ENCODE measurements at places on chromosomes 7 and 10.

GRCh38 chr10:117651121-117651520 is 108.6 kb downstream of the EMX2 start:
- no peak for DNase-seq

DNA sequence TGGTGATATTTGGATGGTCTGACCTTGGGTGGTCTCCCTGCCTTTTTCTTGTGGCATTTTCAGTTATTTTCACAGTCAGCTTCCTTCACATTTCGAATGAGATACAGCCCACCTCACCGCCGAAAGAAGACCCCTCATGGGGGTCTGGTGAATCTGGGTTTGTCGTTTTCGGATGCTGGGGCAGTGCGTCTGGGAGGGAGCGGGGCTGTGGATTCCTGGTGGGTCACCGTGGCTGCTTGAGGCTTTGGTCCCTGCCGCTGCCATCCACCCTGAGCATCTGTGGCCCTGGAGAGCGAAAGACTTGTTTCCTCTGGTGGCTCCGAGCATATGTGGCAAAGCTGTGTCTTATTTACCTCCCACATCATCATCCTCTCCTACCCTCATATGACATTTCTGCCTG is 43.1 kb downstream of the LHPP start:
- no peak for DNase-seq

DNA sequence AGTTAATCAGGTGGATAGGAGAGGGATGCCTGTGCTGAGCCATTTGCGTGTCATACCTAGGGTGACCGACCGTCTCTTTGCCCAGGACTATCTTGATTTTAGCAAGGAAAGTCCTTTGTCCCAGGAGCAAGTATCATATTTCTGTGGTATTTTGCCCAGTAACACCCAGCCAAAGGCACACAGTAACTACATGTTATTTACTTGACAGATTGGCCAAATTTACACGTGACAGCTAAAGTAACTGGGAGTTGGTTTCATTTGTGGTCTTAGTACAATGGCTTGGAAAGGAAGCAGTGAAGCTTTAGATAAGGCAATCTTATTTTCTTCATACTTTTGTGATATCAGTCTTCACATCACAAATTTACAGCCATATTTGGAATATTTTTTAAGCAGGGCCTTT is 142.1 kb downstream of the JCAD start:
- no peak for DNase-seq

DNA sequence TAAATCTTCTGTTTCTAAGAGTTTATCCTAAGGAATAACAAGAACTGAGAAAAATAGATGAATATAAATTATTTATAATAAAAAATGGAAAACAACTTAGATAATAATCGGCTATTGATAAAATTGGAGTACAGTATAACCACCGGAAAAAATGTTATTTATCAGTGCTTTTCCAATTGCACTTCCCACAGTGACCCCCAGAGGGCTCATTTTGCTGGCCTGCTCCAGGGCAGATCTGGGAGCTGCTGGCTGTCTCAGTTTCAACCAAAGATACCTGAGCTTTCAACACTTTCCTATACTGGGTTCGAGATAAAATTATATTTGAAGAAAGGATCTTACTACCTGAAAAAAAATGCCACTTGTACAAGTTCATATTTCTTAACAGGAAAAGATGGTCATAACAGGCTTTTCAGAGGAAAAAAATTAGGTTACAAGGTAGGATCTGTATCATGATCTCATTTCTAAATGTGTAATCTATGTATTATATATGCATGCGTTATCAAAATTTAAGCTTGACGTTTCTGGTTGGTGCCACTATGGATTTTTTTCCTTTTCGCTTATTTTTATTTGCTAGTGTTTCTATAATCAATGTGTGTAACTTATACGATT is 165.7 kb downstream of the NPSR1 start:
- peak; percentile 67 for DNase-seq

GRCh38 chr10:114342976-114343375 is 61.3 kb downstream of the AFAP1L2 start:
- no peak for DNase-seq

DNA sequence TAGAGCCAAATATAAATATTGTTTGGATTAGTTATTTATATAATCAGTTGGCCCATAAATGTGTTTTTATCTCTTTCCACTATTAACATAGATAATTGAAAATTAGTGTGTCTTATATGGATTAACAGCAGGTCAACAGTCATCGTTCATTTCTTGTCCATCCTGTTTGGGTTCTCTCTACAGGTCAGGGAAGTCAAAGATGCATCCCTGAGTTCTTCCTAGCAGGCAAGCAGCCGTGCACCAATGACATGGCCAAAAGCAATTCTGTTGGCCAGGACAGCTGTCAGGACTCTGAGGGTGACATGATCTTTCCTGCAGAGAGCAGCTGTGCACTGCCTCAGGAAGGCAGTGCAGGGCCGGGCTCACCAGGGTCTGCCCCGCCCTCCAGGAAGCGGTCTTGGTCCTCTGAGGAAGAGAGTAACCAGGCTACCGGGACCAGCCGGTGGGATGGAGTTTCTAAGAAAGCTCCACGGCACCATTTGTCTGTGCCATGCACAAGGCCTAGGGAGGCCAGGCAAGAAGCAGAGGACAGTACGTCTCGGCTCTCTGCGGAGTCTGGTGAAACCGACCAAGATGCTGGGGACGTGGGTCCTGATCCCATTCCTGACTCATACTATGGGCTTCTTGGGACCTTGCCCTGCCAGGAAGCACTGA is 15.9 kb downstream of the FBH1 start:
- DNase-seq = no peak

- DNase-seq = no peak
Measured at GRCh38 chr7:68362745-68363518, 1235.3 kb upstream of the AUTS2 start.

- DNase-seq = no peak
Measured at GRCh38 chr10:49488056-49488717, 50.7 kb downstream of the ERCC6 start.

- DNase-seq = no peak
Measured at GRCh38 chr7:6228361-6229229, 43.8 kb downstream of the CYTH3 start.

GRCh38 chr7:51222916-51223315 is 93.7 kb downstream of the COBL start:
- no peak for DNase-seq

DNA sequence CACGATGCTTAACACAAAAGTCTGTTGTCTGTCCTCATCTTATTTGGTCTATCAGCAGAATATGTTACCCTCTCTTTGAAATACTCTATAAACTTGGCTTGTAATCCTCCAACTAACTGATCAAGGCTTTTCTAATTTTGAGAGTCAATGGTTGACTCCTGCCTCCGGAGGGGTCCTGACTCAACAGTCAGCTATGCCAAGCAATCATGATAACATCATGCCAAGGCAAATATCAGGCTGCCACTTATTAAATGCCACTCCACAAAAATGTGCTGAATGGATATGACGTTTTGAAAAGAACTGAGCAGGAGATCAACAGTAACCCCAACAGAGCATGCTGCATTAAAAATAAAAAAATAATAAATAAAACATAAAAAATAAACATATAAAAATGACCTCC is 116.1 kb downstream of the PARD3 start:
- no peak for DNase-seq

- no peak for DNase-seq
Measured at GRCh38 chr7:55026086-55026790, 7.4 kb downstream of the EGFR start.

DNA sequence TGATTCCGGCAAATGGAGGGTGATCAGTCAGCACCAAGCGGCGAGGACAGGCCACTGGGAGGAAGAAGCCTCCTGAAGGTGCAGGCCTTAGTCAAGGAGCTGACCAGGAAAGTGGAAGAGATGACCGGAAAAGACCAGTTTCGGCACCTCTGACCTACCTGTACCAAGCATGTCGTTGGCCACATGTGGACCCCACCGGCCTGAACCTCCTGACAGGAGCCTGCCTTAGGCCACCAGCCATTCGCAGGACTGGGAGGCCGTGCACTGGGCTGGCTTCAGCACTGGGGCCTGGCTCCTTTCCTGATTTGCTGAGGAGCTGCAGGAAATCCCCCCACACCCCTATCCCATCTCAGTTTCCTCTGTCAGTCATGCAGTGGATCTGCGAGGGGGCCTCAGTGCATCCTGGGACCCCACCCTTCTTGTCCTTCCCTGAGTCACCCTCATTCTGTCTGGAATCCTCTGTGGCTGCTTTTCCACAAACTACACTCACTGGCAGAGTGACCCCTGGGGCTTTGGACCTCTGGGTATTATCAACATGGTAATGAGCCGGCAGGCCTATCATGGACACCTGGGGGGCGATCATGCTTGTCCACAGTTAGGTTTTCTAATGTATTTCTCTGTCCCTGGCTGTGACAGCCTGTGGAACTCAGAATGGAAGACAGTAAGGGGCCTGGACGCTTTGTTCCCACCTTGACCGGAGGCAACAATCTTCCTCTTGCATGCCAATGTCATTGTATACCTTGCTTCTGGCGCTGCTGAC is 33.0 kb downstream of the RAMP3 start:
- DNase-seq = peak; percentile 27

DNA sequence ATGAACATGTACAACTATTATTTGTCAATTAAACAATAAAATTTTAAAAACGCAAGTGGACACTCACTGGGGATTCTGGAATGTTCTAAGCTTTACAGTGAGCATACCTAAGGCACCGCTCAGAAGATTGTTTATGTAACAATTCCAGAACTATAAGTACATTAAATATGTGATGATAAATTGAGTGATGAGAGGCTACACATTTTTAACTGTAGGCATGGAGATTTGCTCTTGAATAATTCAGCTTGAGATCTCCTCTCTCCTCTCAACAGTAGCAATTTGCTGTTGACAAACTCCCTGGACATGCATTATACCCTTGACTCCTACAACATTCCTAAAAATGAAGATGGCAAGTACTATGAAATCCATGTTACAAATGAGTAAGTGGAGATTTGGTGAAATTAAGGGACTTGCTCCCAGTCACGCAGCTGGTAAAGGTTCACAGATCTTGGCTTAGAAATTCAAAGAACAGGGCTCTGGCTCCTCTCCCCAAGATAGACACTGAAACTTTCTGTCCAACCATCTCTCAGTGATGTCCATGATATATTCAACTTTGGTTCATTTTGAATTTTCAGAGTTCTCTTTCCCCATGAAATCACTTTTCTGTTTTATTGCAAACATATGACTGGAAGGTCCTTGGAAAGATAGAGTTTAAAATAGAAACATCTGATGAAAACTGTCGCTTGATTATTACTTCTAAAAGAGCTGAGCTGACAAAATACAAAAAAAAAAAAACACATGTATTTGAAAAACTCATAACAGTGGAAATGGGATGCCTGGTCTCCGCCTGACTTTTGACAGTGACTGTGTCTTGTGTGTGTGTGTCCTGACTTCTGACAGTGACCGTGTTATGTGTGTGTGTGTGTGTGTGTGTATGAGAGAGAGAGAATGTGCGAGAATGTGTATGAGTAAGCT is 488.3 kb downstream of the TNS3 start:
- no peak for DNase-seq

- no peak for DNase-seq
Measured at GRCh38 chr7:37310327-37311080, 138.2 kb downstream of the ELMO1 start.

- DNase-seq = no peak
Measured at GRCh38 chr7:85890244-85890811, 703.5 kb upstream of the SEMA3D start.

All from CD8-positive, alpha-beta T cell (primary cell).